ENCODE measurements at places on chromosomes 13 and 19.

DNA sequence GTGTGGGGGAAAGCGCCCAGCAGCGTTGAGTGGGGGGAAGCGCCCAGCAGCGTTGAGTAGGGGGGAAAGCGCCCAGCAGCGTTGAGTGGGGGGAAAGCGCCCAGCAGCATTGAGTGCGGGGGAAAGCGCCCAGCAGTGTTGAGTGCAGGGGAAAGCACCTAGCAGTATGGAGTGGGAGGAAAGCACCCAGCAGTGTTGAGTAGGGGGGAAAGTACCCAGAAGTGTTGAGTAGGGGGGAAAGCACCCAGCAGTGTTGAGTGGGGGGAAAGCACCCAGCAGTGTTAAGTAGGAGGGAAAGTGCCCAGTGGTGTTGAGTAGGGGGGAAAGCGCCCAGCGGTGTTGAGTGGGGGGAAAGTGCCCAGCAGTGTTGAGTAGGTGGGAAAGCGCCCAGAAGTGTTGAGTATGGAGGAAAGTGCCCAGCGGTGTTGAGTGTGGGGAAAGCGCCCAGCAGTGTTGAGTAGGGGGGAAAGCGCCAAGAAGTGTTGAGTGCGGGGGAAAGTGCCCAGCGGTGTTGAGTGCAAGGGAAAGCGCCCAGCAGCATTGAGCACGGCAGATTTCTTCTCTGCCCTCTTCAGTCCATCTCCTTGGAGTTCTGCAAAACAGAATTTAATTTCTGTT is 138.4 kb downstream of the ATP11A start:
- DNase-seq = no peak

DNA sequence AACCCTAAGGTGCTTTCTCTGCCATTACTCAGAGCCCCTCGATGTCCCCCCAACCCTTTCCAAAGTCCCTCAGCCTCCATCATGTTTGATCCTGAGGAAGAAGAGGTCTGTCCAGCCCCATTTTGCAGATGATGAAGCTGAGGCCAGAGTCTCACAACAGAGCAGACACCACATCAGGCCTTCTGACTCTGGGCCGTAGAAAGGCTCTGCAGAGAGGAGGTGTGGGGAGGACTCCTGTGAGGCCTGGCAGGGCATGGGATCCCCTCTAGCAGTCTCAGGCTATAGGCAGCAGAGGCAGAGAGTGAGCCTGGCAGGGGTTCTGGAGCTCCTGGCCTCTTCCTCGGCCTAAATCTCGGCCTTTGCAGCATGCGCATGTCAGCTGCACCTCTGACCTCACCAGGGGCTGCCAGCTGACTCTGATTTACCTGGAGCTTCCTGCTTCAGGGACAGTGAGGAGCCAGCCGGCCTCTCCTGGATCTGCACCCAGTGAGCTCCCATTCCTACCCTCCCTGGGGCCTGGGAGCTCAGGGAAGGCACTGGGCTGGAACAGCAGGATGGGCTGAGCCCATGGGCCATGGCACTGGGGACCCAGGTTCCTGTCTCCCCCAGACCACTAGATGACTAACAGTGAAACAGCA is 41.7 kb upstream of the VSTM2B start:
- no peak for DNase-seq

DNA sequence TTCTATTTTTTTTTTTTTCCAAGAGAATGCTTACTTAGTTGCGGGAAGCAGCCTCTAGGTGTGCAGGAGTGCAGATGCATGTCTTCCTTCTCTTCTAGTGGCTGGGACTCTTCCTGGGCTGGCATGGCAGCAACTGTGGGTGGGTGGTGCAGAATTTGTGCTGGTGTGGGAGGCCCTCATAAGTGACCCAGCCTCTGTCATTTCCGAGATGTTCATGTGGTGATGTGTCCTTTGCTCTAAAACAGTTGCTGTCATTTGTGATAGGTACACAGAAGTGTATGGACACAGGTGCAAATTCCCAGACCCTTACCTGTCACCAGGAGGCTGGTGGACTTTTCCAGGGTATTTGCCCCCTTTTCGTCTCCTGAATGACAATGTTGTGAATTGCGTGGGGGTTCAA is 367.7 kb downstream of the KCNRG start:
- DNase-seq = no peak

DNA sequence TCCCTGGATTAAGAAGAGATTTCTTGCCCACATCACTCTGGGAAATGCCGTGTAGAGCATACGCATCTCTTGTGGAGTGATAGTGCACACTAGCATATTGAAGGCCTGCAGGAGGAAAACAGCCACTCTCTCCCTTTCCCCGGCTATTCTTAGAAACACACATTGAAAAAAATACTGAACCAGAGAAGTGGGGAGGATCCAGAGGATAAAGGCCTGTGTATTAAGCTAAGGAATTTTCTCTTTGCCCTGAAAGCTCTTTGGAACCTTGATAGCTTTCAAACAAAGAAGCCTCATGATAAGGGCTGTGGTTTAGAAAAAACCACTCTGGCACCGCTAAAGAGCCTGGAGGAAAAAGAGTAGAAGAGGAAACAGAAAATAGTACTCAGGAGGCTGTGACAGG is 386.1 kb upstream of the NBEA start:
- DNase-seq = no peak

DNA sequence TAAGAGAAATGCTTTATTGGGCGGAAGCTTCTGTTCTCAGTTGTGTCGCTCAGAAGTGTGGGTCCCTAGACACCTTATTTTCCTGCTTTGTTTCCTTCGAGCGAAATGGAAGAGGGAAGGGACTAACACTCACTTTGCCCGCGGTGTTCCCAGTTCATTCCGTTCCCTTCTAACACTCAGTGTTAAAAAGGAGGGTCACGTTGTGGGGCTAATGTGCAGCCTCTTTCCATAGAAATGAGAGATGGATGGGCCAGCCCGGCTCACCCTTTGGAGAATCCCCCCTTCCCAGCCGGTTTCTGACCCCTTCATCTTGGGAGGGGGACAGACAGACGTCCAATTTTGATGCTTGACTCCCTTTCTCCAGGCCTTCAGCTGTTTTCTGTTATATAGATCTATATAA is 2.3 kb downstream of the ATP11A start:
- no peak for DNase-seq

GRCh38 chr19:33819880-33820781 is 23.5 kb downstream of the KCTD15 start:
- DNase-seq = peak; percentile 77

DNA sequence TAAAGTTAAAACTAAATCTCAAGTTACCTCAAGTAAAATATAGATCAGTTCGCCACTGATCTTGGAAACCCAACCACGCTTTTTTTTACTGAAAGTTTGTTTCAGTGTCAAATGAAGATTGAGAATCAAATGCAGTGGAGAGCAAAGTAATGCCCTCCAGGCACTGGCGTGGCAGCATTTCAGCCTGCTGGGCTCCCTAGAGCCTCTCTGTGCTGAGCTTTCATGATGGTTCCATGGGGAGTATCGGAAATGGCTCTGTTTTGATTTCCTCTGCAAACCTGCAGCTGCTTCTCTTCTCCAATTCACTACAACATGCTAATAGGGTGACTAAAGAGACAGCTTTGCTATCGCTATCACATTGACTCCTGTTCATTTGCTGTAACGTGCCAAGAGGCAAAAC is 141.6 kb downstream of the FGF14 start:
- no peak for DNase-seq

- DNase-seq = no peak
Measured at GRCh38 chr13:78382491-78382890, 220.9 kb downstream of the POU4F1 start.

DNA sequence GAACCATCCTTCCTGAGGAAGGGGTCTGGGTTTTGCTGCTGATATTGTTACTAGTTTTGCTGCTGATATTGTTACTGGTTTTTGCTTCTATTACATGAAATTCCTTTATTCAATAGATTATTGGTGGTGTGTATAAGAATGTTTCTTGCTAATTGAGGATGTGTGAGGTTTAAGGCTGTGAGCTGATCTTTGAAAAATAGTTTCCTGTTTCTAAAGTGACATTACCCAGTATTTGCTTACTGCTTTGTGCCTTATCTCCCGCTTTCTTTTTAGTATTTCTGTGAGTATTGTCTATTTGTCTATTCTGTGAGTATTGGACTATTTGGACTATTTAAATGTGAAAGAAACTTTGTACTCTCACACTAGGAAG is 38.2 kb upstream of the C1QTNF9 start:
- DNase-seq = no peak

- DNase-seq = no peak
Measured at GRCh38 chr13:113629866-113630265, 28.1 kb downstream of the ATP4B start.

GRCh38 chr13:20157151-20157796 is 3.6 kb downstream of the GJA3 start:
- DNase-seq = no peak

- no peak for DNase-seq
Measured at GRCh38 chr13:112849500-112849899, 119.5 kb upstream of the MCF2L start.

GRCh38 chr13:21894091-21894490 is 223.2 kb downstream of the FGF9 start:
- DNase-seq = no peak
